ENCODE measurements at places on chromosomes 16 and 17.

GRCh38 chr17:17725011-17725751 is 43.9 kb downstream of the RAI1 start:
- DNase-seq = no peak

- DNase-seq = no peak
These were observed 661 bp upstream of the ALOXE3 start for GRCh38 chr17:8118769-8119580.

DNA sequence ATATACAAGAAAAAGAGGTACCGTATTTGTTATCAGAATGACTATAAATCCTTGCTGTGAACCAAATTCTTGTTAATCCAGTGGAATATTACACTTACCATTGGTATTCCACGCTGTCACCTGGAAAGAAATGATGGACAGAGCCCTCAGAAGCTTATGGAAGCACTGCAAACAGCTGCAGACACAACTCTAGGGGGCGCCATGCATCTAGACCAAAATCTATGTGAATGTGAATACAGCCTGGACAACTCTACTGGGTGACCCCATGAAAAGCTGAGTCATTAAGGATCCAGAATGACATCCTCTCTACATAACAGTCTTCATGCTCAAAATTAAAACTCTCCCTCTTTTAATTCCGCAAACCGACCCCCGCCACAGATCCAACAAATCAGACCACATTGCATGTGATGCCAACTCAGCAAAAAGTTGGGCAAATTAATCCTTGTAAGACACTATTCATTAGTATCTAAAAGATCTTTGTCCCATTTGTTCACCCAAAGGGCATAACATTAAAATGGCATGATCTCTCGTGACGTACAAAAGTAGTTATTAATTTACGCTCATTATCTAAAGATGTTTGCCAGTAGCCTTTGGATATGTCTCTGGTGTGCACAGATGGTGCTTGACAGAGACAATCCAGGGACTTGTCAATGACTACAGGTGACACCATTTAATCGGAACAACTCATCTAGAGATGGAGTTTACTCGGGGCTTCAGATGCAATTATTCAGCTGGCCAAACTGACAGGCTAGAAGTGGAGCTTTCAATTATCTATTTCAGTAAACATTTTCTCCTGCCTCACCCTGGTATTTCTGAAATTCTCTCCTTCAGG is 552.7 kb upstream of the PSMD7 start:
- DNase-seq = no peak

- no peak for DNase-seq
These were observed 71.6 kb downstream of the WIPI1 start for GRCh38 chr17:68385490-68386215.

DNA sequence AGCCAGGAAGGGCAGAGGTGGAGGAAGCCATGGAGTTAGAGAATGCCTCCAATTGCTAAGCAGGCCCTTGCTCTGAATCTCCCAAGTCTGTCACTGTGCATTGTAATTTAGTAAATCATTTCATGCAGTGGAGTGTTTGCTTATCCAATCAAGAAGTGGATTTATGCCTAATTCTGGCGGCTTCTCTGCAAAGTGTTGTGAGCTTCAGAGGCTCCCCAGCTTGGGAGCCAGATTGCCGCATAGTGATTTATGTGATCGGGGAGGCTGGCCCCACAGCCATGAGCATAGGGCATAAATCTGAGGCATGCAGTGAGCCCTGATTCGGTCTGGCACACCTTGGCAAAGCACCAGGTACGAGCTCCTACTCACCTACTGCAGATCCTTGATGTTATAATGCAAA is 520.8 kb downstream of the HS3ST4 start:
- no peak for DNase-seq

DNA sequence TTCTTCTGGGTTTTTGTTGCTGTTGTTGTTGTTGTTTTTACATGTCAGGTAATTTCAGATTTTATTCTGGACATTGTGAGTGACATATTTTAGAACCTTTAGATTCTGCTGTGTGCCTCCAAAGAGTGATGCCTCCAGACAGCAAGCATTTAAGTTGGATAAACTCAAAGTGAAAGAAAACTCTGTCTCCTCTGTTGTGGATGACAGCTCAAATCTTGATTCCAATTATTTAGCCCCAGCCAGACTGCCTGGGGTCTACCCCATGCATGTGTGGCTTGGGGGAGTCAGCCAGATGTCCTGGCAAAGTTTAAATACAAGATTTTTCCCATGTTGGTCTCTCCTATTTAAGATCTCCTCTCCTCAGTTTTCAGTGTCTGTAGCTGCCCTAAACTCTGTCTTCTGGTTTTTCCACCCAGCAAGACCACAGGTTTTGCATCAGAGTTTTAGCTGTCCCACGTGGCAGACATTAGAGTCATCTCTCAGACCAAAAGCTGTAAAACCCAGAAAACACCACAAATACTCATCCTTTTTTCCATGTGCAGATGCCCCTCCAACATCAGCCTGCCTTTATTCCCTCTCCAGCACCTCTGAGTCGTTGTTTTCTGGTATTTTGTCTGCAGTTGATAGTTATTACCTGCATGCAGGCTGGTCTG is 19.4 kb upstream of the ZNF469 start:
- DNase-seq = no peak

GRCh38 chr17:15934866-15935265 is 10.1 kb upstream of the ADORA2B start:
- DNase-seq = no peak

- DNase-seq = no peak
These were observed 12.4 kb downstream of the ZG16B start for GRCh38 chr16:2842340-2843000.

DNA sequence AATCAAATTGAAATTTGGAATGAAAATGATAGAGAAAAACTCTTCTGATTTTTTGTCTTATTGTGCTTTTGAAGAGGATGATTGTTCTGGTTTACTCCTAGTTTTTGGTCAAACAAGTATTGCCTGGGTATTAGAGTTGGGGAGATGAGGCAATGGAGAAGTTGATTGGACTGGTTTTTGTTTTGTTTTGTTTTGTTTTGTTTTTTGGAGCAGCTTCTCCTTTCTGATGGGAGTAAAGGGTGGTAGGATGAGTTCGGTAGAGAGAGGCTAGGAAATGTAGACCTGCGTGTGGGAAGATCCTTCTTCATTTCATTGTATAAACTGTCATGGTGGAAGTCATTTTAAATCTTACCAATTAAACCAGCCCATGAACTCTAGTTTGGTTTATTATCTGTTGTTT is 17.7 kb downstream of the ATP6V0A1 start:
- DNase-seq = no peak

DNA sequence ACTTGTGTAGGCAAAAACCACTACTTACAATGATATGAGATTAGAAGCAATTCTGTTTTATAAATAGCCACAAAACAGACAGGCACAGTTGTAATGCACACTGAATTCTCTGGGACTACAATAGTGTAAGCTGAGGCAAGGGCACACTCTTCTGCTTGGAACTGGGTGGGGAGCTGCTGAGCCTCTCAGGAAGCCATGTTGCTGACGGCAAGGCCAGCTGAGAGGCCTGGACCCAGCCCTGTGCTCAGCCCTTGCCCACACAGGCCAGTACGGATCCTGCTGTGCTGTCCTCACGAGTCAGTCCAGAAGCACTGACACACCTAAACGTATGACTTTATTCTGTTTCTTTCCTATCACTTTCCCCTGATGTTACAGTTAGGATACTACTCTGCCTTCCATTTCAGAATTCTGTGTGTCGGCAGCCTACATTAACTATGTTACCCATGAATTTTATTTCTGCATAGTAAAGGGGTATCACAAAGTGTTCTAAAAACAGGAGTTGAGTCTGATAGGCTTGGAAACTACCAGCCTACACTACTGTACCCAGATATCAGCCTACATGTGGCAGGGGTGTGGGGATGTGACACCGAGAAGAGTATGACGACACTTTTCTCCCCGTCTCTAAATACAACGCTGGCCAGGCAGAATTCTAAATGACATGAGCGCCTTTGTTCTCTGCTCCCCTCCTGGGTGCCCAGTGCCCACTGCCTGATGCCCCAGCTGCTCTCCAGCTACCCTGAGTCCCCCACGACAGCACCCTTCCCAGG is 41.1 kb upstream of the FAAP100 start:
- DNase-seq = no peak

GRCh38 chr17:1713878-1714426 is 3.8 kb upstream of the TLCD2 start:
- no peak for DNase-seq

DNA sequence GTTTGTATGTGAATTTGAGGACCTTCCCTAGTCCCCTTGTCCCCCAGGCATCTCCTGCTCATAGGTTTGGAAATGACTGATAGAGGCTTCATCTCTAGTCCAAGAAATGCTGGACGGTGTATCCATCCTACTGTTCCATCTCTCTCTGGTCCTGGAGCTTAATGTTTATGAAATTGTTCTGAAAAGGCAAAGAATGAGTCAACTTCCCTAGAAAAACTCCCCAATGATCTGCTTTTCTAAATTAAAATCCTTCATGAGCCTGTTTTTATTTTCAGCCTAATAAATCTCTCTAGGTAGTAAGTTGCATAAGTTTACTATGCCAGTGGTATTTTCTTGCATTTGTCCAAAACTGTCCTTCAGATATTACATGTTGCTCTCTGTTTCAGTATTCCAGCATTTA is 2.1 kb upstream of the IGSF6 start:
- DNase-seq = no peak

DNA sequence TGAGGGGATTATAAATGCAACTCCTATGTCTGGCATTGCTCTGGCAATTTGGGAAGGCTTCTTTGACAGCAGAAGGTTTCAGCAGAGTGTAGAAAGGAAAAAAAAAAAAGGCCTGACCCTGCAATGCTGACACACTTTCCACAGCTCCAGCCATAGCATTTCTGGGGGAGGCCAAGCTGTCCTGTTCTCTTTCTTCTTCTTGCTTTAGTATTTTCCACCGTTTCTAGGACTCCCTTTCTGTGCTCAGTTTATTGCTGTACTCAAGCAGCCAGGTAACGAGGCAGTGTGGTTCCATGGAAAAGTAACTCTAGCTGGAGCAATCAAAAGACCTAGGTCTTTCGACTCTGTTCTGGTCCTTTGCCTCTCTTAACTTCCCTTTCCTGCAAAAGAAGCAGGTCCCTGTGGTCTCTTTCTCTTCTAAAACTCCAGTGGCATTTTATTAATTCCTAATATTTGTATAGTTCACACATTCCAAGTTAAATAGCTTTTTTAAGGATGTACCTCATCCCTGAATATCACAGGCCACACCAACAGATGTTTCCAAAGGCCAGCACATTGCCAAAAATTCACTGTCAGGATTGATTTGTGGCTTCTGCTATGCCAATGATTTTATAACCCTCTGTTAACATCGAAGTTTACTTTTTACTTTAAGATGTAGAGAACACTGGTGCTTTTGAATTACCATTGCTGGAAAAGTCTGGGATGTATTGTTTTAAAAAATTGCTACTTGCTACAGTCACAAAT is 90.3 kb upstream of the BCAR1 start:
- no peak for DNase-seq

DNA sequence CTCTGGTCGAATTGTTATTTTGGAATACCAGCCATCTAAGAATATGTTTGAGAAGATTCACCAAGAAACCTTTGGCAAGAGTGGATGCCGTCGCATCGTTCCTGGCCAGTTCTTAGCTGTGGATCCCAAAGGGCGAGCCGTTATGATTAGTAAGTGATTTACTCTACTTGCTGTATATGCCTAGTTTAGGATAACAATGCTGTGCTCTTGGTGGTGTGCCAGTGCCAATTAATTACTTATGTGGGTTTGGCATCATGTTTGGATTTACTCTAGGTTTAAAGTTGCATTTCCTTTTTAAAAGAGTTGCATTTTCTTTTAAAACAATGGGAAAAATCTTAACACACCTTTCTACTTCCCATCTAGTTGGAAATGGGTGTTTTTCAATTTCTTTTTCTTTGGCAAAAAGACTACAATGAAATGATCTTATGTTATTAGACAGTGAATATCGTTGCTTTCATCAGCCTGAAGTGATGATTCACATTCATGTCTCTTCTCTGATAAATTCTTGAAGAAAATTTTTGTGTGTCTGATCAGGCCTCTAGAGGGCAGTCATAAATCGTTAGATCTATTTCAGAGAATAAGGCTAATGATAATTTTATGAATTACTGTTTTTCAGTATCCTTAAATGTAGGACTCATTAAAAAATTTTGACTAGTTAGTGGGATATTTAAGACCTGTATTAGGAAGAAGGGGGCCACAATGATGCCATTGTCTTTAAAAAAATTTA is 5.6 kb downstream of the SF3B3 start:
- no peak for DNase-seq

GRCh38 chr16:49593424-49594040 is 219.9 kb downstream of the C16orf78 start:
- no peak for DNase-seq

DNA sequence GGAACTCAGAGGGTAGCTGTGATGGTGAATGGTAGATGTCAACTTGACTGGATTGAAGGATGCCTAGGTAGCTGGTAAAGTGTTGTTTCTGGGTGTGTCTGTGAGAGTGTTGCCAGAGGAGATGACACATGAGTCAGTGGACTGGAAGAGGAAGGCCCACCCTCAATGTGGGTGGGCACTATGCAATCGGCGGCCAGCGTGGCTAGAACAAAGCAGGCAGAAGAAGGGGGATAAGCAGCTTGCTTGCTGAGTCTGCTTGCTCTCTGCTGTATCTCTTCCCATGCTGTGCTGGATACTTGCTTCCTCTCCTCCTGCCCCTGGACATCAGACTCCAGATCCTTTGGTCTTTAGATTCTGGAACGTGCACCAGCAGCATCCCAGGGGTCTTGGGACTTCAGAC is 128.1 kb downstream of the AIPL1 start:
- no peak for DNase-seq

GRCh38 chr17:17356931-17357270 is 53.7 kb downstream of the NT5M start:
- DNase-seq = no peak

DNA sequence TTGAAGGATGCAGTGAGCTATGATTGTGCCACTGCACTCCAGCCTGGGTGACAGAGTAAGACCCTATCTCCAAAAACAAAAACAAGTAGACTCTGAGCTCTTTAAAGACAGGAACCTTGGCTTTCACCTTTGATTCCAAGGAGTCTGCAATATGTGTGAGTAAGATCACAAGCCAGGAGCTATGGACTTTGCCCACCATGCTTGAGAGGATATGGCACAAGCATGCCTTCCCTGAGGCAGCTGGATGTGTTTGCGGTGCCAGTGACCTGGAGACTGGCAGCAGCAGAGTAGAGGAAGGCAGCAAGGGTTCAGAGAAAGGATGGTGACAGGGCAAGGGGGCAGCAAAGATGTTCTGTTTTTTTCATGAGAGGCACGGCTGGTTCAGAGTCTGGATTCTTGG is 14.5 kb upstream of the PRKCA start:
- no peak for DNase-seq

DNA sequence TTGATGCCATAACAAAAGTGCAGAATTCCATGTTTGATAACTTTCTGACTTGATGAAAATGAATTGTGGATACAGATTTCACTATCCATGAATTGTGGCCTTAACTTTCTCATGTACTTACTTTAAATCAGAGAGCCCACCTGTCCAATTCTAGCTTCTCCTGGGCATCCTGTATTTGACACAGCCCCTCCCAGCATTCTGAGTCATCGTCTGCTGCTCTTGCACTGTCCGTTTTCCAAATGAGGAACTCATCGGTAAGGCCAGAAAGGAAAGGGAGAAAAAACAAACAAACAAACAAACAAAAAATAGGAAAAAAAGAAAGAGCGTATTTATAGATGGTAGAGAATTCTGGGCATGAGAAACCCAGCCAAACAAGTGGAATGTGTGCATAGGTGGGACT is 361.6 kb downstream of the WWOX start:
- no peak for DNase-seq

- no peak for DNase-seq
These were observed 9.1 kb downstream of the ZSCAN10 start for GRCh38 chr16:3089717-3090592.

- DNase-seq = no peak
These were observed 650.4 kb downstream of the WWOX start for GRCh38 chr16:78749745-78750268.

- no peak for DNase-seq
These were observed 3.9 kb upstream of the KCNJ16 start for GRCh38 chr17:70071127-70071526.

All from Panc1 (cell line).